MG63 (cell line): ENCODE measurements at places on chromosomes 4 and X.

GRCh38 chr4:25938787-25939186, 24.8 kb downstream of the SMIM20 start:
- peak; percentile 31 for DNase-seq

DNA sequence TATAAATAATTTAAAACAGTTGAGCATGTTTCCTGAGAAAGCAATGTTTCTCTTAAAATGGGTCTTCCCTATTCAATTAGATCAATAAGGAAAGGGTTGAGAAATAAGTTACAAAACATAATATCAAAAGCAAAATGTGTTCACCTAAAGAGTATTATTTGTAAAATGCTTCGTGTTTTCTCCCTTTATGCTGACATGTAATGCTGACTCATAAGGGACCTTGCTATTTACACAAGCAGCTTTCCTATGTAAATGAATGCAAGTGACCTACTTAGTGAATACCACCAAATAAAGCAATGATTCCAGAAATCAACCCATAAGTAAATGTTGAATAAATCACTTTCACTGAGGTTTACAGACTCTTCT, 91.5 kb downstream of the ELOVL6 start:
- DNase-seq, result no peak

DNA sequence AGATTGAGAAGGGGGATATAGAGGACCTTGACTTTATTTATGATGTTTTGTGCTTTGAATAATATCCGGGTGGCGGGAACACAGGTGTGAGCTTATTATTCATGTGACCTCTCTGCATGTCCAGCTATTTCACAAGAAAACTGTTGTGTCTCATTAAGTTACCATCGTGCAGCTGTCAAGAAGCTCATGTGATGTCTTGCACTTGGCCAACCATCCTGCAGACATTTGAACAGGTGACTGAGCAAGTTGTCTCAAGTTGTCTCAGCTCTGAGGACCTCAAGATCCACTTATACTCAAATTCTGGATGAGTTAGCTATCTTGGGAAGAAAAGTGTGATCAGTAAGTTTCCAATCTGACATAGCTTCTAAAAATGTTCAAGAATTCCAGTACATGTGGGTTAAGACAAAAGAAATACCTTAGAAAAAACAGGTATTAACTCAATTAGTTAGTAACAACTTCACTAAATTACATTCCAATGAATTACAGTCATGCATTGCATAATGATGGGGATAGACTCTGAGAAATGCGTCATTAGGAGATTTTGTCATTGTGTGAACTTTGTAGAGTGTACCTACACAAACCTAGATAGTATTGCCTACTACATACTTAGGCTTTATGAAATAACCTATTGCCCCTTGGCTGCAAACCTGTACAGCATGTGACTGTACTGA, 462.2 kb downstream of the INPP4B start:
- DNase-seq, result no peak

GRCh38 chr4:164239433-164239832, 514.5 kb upstream of the SMIM31 start:
- DNase-seq, result no peak

- DNase-seq, result no peak
These were observed 243.7 kb downstream of the SPRY1 start for GRCh38 chr4:123640271-123640670.

GRCh38 chrX:23854122-23854521, 53.6 kb downstream of the APOO start:
- no peak for DNase-seq

DNA sequence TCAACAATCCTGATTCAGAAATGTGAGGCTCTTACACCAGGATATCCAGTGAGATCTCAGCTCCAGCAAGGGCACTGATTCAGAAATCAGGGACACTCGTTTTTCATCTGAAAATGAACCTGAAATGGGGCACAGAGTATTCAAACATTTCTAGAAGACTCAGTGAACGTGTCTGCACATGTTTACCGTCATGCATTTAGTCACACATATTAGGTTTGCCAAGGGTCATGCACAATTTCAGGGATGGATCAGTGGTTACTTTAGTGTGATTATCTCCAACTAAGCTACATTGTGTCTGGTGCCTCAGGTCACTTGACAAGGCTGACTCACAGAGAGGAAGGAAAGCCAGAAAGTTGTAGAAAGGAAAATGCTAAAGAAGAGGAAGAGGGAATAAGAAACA, 33.6 kb upstream of the SPANXN2 start:
- DNase-seq, result no peak

- no peak for DNase-seq
These were observed 51.4 kb downstream of the CPZ start for GRCh38 chr4:8643986-8644385.

DNA sequence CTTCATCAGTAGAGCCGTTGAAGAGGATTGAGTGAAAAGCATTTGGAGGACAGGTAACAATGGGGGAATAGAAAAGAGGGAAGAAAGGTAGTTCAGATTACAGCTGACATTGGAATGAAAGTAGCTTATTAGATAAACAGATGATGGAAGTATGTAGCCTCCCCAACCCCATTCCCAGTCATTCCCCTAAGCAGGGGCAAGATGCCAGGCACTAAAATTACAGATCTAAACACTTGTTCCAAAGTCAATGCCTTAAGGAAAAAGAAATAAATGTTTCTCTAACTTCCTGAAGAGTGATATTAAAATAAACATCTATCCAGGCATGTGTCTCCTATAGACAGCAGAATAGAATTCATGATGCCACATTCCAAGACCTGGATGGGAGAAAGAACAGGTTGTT, 350.8 kb downstream of the PDGFC start:
- DNase-seq, result no peak

DNA sequence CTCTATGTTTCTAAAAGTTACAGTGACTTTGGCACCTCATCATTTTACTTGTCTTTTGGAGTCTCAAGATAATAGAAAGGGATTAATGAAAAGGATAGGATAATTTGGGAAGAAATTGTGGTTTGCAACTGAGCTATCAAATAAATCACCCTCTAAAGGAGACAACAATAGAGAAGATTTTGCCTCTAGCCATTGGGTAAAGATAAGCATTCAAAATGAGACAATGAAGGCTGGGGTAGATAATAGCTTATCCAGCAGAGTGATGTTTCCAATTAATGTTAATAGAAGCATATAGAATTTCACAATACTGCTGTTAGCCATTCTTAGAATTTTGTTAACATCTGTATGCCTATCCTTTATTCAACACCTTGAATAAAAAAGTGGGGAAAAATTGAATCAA, 1177.6 kb downstream of the ADGRL3 start:
- no peak for DNase-seq

- DNase-seq, result no peak
These were observed 275.2 kb downstream of the STPG2 start for GRCh38 chr4:97868097-97868496.

GRCh38 chrX:47218920-47219815, 687 bp downstream of the CDK16 start:
- DNase-seq, result peak; percentile 56

DNA sequence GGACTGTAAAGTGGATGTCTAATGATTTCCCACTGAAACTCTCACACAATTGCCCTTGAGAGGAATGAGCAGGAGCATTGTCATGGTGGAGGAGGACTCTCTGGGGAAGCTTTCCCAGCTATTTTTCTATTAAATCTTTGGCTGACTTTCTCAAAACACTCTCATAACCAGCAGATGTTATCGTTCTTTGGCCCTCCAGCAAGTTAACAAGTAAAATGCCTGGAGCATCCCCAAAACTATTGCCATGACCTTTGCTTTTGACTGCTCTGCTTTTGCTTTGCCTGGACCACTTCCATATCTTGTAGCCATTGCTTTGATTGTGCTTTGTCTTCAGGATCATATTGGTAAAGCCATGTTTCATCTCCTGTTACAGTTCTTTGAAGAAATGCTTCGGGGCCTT, 120.2 kb upstream of the PDE5A start:
- peak; percentile 50 for DNase-seq

GRCh38 chrX:11890836-11891514, 132.9 kb downstream of the MSL3 start:
- DNase-seq, result peak; percentile 91

GRCh38 chr4:177519481-177520260, 77.4 kb upstream of the AGA start:
- DNase-seq, result no peak

- DNase-seq, result no peak
These were observed 52.2 kb downstream of the EFNB1 start for GRCh38 chrX:68880846-68881552.

DNA sequence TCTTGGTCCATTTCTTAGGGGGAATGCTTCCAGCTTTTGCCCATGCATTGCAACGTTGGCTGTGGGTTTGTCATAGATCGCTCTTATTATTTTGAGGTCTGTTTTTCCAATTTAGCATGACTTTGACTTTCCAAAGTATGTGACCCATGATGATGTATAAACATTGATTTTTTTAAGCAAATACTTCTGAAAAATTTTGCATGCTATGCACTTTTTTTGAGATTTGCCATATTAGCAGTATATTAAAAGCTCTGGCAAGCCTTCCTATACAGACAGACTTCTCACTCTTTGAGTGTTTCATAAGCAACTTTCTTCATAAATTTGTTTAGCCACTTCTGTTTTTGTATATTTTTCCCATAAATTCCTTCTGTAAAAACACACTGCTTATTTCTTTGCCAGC, 746.4 kb upstream of the LCORL start:
- no peak for DNase-seq

DNA sequence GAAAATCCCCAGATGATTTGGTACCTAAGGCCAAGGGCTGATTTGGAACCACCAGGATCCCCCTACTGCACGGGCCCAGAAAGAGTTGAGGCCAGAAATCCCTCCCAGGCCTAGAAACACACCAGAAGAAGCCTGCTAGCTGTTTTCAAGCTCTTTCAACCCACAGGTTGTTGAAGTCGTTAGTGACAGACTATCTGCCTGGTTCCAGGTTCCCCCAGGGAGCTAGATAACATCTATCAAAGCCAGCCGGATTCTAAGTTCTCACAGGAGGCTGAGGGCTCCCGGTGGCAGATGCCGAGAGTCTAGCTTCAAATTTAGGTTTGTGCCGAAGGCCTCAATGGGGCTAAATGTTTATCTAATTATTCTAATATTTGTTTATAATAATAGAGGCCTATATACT, 132.0 kb upstream of the ATP6AP2 start:
- DNase-seq, result no peak

DNA sequence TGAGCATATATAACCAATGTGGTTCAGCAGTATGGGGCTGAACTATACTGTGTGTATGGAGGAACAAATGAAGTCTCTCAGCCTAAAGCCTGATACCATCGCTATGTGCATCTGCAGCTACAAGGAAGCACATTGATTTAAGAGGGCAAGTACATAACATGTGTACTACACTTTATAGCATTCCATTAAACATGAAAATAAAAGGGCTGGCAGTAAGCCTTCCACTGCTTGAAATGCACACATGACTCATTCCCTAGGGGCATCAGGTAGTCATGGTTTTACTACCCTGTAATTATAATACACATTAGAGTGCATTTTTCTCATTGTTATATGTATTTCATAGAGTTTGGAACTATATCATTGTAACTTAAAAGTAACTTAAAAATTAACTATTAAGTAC, 51.2 kb downstream of the SMARCA1 start:
- DNase-seq, result no peak

DNA sequence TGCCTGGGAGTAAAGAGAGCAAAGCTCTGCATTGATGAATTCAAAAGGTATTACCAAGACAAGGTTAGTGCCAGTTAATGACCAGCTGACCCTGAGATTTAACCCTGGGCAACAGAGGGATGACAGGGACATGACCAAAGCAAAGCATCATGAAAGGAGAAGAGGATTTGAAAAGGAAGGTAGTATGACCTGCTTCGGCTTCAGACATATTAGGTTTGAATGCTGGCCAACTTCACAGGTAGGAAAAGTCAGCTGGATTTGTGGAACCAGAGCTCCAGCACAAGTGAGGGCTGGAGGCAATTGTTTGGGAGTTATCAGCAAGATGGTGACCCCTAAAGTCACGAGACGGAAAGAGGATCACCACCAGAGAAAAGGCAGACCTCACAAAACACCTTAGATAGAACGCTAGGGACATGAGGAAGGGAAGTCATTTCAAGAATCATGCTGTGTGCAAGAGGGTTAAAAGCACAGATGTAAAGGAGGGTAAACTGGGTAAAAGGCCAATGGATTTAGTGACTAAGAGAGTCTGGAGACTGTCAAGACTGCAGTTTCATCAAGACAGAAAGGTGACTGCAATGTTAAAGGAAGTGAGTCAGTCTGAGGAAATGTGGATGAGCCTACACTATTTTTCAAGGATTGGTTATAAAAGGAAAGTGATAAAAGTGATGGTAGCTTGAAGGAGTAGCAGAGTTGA, 45.6 kb downstream of the SH3RF1 start:
- no peak for DNase-seq

DNA sequence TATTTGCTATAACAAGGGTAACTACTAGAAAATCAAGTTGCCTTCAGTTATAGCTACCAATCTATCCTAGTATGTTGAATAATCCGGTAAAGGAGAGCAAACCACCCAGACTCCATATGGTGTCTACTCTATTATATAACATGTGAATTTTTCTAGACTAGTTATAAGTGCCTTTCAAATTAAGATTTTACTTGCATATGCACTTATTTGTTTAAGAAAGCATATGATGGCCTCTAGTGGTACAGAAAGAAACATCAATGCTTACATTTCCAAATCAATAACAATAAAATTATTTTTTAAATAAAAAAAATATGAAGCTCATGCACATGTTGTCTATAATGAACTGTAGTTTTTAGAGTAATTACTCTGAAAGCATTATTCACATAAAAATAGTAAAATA, 1516.4 kb upstream of the PABPC4L start:
- DNase-seq, result no peak

DNA sequence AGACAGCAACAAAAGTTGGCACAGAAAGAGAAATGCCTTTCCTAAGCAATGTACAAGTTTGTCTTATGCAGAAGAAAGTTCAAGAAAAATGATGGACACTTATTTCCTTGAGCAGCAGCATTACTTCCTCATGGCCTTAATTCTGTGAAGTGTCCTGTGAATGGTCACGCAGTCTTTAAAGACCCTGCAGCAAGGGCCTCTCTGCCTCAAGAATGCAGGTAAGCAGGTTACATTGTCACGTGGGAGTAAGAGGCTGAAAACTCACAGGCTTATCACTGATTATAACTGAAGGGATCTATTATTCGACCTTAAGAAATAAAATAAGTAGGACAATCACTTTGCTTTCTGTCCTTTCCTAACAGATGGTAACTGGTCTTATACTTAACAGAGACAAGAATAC, 109.1 kb downstream of the ATP8A1 start:
- DNase-seq, result no peak
